ENCODE measurements at places on chromosomes 1 and 21.

DNA sequence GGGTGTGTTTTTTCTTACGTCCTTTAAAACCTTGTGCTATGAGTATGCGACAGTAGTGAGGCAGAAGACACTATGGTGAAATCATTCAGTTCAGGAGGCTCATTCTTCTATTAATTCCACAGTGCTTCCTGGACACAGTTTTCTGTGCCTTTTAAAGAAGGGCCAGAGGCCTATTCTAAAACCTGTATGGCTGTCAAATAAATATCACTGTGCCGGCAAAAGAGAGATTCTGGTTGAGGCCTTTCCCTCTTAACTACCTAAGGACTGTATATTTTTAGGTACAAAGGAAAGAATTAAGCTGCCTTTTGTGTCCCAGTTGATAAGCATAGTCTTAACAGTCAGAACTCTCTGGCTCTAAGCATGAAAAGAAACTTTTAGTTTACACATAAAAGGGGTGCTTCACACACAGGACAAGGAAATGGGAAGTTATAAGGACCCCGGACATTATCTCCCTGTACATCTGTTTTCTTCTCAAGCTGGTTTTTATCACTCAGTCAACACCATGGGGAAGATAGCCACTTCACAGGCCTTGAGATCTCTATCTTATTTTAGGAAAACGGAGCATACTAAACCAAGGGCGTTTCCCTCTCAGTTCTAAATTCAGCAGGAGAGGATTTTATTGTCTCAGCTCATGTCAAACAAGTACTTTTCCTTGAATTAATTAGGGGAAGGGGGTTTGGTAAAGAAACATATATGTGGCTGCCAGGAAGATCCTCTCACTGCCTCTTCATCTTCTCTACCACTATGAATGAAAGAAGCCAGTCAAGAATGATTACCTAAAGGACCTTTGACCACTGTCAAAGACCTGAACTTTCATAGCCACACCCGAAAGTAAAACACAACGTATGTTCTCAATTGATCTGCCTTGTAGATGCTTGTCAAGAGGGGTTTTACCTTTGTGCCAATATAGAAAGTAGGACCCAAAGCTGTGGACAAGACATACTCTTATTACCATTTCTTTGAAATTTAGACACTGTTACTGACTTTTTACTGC lies 71.4 kb upstream of the HSPA13 start:
- DNase-seq = no peak

- DNase-seq = no peak
These were observed 35.9 kb upstream of the HMGN1 start for GRCh38 chr21:39384674-39385298.

DNA sequence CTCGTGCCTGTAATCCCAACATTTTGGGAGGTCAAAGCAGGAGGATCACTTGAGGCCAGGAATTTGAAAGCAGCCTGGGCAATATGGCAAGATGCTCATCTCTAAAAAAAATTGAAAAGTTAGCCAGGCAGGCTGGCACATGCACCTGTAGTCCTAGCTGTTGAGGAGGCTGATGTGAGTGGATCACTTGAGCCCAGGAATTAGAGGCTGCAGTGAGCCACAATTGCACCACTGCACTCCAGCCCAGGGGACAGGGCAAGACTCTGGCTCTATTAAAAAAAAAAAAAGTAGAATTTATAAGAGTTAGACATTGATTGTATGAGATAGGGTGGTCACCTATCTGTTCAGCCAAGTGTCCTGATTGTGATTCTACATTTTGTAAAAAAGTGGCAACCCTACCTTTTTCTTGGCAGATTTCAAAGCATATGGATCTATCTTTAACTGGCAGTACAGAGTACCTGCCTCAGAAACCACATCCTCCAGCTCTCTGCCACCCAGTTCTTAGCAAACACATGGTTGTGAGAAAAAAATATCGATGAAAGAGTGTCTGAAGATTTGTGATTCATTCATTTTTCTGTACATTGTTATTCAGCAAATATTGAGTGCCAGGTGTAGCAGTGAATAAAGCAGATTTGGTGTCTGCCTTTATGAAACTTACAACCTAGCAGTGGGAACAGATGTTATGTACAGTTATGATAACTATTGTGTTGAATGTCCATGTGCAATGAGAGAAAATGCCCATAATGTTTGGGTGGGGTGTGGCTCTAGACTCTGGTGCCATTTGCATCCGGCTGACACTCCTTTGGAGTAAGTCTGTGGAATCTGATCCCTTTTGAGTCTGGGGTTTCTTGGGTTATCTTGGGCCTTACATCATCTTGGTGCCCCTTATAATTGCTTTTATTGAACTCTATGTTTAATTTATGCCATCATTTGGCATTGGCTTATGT lies 82.5 kb downstream of the ST3GAL3 start:
- DNase-seq = no peak

GRCh38 chr1:207284209-207284897 lies 37.1 kb upstream of the CD55 start:
- no peak for DNase-seq

GRCh38 chr1:63408331-63408730 lies 40.9 kb downstream of the ALG6 start:
- no peak for DNase-seq

DNA sequence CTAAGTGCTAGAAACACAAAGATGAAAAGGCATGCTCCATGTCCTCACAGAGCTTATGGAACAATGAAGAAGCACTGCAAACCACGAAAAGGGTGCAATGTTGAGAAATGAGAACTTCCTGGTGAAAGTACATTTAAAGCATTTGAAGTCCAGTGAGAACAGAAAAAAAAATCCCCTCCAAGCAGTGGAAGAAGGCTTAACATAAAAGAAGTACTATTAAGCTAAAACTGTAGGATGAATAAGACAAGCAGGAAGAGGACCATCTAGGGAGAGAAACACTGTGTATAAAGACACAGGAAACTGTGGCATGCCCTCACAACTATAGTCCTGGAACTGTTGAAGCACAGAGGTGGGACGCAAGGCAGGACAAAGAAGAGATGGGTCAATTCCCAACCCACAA lies 10.0 kb downstream of the TP53BP2 start:
- no peak for DNase-seq

Data from esophagus squamous epithelium (tissue), 5 donors.